ENCODE measurements at places on chromosomes 2 and 18.

DNA sequence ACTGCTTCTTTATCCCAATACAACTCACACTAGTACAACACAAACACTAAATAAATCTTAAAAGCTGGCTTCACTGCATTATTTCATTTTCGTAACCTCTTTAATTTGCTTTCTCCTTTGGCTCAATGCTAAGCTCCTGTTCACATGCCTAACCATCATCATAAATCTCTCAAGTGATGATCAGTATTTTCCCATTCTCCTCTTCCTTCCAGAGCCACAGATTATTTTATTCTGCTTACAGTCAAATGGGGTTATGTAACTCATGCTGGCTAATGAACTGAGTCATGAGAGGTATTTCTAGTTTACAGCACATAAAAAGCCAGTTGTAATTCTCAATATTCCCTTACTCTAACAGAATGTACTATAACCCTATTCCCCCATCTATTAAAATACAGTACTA is 350.4 kb upstream of the ZC3H15 start:
- DNase-seq = peak; percentile 25

GRCh38 chr2:50478362-50478761 is 553.6 kb downstream of the NRXN1 start:
- no peak for DNase-seq

DNA sequence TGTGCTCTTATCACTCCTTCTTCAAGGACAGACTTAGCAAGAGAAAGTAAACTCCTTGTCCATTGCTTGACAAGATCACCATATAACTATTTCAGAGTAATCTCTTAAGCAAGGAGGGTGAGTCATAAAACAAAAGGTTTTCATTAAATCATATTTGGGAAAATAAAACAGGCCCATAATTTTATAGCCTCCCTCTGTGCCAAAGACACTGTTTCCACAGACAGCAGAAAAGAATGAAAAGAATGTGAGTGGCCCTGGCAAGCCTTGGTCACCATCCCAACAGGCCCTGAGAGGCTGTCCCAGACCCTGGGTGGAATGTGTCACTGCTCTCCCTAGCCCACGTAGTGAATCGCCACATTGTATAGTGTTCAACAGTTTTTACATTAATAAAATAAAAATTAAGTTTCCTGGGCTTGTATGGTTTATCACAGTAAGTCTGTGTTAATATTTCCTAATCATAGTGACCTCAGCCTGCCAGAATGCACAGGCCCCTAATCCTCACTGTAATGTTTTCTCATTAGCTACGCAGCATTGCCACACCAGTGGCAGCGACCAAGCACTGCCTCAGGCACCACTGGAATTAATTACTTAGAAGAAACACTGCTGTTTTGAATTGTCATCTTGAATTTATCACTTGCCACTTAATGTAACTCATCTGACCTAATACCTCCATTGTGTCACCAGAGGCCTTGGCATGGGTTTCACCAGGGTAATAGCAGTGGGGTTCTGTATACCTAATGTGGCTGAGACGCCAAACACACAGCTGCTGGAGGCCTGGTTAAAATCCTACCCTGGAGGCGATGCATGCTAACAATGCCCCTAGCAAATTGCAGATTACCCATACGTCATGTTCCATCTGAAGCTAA is 401.9 kb downstream of the LNPK start:
- DNase-seq = peak; percentile 94

DNA sequence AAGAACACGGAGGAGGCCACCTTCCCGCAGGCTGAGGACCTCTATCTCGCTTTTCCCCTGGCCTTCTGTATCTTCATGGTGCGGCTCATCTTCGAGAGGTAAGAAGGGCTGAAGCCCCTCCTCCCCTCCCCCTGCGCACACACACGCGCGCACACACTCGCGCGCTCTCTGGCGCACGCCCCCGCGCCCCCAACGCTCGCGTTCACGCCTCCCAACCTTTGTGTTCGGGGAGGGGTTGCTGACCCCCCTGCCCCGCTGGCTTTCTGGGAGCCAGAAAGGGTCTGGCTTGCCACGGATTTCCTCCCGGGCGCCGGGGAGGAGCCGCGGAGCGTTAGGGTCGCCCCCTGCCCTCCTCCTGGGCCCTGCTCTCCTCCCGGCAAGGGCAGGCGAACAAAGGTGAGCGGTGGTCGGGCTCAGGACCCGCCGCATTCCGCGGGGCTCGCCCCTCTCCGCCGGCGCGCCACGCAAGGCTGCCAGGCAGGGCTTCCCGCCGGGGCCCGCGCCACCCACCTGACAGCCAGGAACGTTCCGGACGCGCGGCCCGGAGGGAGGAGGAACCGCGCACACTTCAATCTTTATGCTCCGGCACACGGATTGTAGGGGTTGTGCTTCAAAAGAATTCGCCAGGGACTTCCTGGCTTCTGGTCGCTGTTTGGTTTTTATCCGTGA is 583 bp downstream of the CERS6 start:
- no peak for DNase-seq

DNA sequence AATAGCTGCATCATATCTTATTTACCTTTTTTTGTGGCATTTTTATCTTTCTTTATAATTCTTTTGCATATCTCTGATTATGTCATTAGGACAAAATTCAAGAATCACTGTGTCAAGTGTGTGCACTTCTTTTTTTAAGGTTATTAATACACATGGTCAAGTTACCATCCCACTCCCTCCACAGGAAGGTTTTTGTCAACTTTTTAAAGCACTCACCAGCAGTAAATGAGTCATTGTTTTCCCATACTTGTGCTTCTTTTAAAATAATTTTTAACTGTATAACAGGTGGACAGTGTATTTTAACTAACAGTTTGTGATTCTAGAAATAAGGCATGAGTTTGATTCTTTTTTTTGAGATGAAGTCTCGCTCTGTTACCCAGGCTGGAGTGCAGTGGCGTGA is 45.7 kb upstream of the FAM171B start:
- no peak for DNase-seq

- no peak for DNase-seq
Measured at GRCh38 chr2:181036848-181037603, 56.6 kb downstream of the UBE2E3 start.

DNA sequence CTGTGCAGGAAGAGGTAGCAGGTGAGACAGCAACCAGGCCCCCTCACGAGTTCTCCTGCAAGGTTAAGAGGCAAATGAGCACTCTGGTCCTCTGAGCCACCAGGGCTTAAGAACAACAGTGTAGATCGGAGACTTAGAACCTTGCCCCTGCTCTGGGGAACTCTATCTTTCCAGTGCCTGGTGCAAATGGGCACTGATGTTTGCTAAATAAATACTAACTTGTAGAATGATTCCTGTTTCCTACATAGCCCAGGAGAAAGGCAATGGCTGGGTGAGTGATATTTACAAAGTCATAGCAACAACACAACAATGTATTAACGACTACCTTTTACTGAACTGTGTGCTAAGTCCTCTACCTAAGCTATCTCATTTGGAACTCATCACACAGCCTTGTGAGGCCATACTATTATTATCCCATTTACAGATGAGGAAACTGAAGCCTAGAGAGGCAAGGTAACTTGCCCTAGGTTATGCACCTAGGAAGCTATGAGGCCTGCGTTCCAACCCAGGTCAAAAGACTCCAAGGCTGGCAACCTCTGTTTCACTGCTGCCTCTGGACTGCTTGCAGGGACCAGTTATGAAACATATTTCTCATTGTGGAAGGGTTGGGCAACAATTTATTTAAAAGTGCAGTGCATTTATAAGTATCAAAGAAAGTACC is 4.3 kb downstream of the ATP8B1 start:
- DNase-seq = no peak

- DNase-seq = no peak
Measured at GRCh38 chr18:27808683-27809082, 368.2 kb downstream of the CDH2 start.

DNA sequence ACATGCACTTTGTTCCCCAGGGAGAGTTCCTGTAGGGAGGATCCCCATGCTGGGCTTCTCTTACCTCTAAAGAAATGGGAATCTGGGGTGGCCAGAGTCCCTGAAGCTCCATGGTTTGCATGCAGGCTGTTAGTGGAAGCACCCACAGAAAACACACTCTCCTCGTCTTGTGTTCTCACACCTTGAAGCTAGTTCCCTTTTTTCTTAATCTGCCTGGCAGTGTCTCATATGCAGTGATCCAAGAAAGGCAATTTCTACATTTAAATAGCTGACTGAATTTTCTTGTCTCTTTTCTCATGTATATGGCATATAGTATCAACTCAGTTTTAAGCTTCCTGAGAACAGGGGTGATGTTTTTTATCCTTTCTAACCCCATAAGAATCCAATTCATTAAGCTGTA is 65.0 kb downstream of the LINC00305 start:
- no peak for DNase-seq

GRCh38 chr2:207616185-207616584 is 9.0 kb downstream of the METTL21A start:
- DNase-seq = no peak

- DNase-seq = no peak
Measured at GRCh38 chr2:105723431-105723830, 21.3 kb upstream of the NCK2 start.

GRCh38 chr2:9373047-9373446 is 50.3 kb downstream of the ITGB1BP1 start:
- DNase-seq = no peak
